ENCODE measurements at places on chromosomes 1 and 21.

GRCh38 chr1:33081554-33082305 is 777 bp downstream of the AZIN2 start:
- no peak for DNase-seq

GRCh38 chr21:44403106-44404020 is 49.9 kb downstream of the TRPM2 start:
- no peak for DNase-seq

- DNase-seq = no peak
Measured at GRCh38 chr1:206657751-206658150, 22.4 kb downstream of the DYRK3 start.

- DNase-seq = no peak
Measured at GRCh38 chr21:29803191-29803590, 136.6 kb downstream of the GRIK1 start.

DNA sequence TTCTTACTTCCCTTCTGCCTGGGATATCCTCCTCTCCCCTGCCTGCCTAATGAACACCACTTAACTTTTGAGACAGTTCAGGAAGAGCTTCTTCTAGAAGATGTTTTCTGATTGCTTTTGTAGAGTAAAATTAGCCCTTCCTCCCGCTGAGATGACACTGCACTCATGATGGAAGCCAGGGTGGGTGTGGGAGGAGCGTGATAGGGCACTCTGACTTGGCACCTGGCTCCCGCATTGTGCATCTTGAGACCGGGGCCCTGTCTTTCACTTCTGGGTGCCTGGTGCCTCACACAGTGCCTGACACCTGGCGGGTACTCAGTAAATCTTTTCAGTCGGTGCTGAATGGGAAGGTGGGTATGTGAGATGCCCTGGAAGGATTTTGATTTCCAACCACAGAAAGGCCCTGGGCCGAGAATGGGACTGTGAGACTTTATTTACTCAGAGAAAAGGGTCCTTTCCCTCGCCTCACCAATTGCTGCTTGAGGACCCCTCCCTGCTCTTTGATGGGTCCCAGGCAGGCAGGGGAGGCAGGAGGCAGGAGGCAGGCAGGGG is 6.8 kb downstream of the THEM5 start:
- DNase-seq = no peak

DNA sequence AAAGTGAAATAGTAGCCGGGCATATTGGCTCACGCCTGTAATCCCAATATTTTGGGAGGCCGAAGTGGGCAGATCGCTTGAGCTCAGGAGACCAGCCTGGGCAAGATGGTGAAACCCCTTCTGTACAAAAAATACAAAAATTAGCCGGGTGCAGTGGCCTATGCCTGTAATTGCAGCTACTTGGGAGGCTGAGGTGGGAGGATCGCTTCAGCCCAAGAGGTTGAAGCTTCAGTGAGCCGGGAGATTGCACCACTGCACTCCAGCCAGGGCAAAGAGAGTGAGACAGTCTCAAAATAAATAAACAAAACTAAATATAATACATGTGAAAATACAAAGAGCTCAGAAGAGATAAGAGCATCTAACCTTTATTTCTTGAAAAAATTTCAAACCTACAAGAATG is 2.3 kb upstream of the MSTO1 start:
- no peak for DNase-seq

Measured in NK-92 treated with Interleukin-12 subunit alpha and Interleukin-12 subunit beta, amount 100 ng/mL, for 24 hours (cell line).